NCI-H2029 (cell line): ENCODE measurements at places on chromosomes 12 and 14.

DNA sequence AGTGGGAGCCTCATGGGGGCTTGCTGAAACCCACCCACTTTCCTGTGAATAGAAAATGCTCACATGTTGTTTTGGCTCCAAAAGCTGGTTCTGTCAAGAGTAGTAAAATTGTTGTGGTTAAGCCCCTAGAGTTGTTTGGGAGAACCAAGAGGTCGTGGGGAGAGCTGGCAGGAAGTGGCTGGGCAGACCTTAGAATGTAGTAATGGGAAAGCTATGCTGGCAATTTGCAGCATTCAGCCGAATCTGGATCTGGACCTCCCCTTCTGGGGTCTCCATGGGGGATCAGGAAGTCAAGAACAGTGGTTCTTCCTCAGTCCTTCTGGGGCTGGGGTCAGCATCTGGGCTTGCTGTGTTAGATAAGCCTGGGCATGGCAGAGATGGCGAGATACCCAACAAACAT is 150.6 kb upstream of the TBX3 start:
- DNase-seq, result no peak

DNA sequence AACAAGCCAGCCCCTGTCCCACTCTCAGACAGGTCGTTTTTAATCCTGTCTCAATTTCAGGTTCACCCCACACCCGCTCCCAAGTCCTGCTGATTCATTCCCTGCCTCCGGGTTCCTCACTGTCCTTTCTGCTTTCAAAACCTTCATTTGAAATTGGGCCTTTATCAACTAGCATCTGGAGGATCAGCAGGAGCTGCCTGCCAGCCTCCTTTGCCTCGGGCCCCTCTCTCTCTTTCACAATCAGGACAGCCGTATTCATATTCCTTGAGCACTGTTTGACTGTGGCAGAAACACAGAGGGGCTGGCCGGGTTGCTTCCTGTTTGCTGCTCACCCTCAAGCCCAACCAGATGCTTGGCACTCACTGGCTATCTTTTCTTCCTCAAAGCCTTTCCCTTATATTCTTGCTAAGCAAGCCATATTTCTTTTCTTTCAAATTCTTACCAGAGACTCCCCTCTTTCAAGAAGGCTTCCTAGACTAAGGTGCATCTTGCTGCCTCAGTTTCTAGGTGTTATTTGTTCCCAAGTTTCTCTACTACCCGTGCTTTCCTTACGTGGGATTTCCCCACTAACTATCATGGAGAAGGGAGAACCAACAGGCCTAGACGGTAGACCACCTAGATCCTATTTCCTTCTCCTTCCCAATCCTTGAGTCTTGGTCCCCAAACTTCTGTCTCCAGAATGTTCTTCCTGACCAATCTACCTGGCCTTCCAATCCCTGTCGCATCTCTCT is 3.0 kb downstream of the GALNT6 start:
- peak; percentile 12 for DNase-seq

GRCh38 chr12:70721216-70721615 is 84.0 kb upstream of the PTPRB start:
- DNase-seq, result no peak

- no peak for DNase-seq
These were observed 1.4 kb downstream of the FIGNL2 start for GRCh38 chr12:51846911-51847642.

DNA sequence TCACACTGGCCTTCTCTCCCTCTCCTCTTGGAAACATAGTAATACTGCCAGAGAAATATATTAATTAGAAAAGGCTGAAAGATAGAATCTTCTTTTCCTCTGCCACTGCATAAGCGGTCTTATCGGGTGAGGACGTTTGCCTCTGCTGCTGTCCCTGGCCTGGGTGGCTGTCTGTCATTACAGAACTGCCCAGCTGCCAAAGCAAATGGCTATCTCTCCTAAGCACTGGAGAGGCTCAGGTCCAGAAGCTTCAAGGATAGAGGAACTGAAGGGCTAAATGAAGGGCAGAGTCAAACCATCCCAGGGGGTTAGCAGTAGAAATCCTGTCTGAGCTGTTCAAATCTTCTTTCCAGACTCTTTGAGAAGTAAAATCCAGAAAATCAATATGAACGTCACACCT is 198.6 kb upstream of the CAND1 start:
- DNase-seq, result no peak

- DNase-seq, result no peak
These were observed 1891.5 kb upstream of the SEL1L start for GRCh38 chr14:83425138-83425537.

GRCh38 chr12:62934799-62935674 is at the start of gene PPM1H:
Gene PPM1H (minus strand): TSS chr12:62935150. CDS start chr12:62934736, 414 bp downstream.
- peak; percentile 81 for DNase-seq

DNA sequence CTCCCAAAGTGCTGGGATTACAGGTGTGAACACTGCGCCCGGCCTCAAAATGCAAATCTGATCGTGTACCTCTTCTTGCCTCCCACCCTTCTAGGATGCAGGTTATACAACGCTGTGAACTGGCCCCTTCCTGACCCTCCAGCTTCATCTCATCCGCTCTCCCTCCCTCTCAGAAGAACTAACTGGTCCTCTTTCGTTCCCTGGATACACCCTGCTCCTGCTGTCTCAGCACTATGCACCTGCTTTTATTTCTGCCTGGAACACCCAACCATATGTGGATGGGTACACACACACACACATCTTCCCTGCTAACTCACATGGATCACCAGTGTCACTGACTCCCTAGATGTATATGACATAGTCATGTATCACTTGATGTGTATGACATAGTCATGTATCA is 56.1 kb upstream of the VASH1 start:
- no peak for DNase-seq

DNA sequence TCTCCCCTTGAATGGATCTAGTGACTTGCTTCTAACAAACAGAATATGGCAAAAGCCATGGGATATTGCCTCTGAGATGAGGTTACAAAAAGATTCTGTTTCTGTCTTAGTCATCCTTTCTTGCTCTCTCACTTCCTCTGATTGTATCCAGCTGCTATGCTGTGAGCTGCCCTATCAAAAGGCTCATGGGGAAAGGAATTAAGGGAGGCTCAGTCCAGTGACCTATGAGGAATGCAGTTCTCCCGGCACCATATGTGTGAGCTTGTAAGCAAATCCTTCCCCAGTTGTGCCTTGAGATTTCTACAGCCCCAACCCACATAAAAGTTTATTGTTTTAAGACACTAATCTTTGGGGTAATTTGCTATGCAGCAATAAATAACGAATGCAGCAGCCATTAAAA is 183.1 kb downstream of the KLHL28 start:
- DNase-seq, result no peak

DNA sequence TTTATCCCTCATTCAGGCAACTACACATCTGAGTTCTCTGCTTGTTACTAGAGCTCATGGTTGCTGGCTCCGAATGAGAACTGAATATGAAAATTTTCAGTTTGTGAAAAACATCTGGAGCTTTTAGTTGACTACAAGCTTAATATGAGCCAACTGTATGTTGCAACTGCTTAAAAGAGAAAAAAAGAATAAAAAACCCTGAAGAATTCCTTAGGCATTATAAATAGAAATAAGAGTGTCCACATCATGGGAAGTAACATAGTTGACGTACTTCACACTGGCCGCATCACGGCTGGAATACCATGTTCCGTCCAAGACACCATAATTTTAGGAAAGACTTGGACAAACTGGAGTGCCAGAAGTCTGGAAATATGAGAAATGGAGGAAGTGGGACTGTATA is 57.9 kb downstream of the PDE3A start:
- DNase-seq, result no peak

DNA sequence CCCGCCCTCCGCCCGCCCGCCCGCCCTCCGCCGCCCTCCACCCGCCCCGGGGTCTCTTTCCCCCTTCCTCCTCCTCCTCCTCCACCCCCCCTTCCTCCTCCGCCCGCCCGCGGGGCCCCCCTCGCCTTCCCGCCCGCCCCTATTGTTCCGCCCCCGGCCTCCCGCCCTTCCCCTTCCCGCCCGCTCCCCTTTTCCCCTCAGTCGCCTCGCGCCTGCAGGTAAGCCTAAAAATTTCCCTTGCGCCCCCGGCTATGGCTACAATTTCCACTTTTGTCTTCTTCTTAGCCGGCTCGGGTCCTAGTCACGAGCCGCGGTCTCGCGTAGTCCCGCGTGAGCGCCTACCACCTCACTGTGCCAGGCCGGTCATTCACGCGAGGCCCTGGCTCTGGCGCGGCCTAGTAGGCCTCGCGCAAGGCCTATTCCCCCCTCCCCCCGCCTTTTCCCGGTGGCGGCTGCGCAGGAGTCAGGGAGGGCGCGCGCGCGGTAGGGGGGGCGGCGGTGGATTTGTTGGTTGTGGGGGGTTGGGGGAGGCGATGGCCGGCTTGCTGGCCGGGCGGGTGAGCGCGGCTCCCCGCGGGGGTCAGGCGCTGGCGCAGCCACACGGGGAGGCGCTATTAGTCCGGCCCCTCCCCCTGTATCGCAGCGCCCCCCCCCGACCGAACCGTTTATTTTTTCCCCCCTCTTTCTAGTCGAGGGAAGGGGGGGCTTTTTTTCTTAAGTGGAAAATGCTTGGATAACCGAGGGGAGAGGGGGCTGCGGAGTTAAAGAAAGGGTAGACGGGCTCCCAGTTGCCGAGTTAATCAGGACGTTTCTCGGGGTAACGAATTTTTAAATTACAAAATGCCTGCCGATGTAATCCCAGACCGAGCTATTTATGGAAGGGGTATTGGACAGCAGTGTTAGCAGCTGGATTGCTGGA is 516 bp downstream of the PCBP2 start:
- DNase-seq, result peak; percentile 76

DNA sequence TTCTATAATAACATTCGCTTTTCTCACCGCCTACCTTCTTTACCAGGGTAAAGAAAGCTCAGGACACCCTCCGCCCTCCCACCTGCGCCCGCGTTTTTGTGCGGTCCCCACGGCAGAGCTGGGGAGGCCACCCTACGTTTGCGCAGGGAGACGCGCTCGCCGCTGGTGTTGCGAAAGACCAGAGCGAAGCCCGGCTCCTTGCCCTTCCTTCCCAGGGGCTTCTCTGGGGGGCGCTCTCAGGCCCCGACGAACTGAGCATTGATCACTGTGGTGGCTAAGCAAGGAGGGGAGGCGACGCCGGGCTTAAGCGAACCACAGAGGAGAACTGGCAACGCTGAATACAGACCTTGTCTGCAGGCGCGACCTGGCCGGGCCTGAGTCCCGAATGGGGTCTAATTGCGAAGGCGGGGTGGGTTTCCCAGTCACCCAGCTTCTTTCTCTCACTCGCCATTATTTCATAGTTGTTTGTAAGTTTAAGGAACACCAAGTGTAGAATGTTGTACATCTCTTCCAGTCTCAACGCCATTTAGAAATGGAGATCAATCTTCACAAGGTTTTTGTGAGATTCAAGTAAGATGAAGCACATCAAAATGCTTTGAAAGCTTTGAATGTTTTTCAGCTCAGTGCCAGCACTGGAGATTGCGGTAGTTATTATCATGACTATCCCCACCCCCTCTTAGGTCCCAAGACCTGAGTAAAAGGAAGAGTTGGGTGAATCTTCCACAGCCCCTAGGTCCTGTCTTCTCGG is 1.7 kb upstream of the NKX2-1 start:
- DNase-seq, result no peak

- DNase-seq, result no peak
These were observed 12.5 kb upstream of the INF2 start for GRCh38 chr14:104676694-104677511.

GRCh38 chr12:97520106-97520505 is 57.5 kb downstream of the RMST start:
- DNase-seq, result no peak
